ENCODE measurements at places on chromosomes 13 and 19.
A peak's percentile ranks its signal among the peaks of the same experiment; 100 is the strongest.

DNA sequence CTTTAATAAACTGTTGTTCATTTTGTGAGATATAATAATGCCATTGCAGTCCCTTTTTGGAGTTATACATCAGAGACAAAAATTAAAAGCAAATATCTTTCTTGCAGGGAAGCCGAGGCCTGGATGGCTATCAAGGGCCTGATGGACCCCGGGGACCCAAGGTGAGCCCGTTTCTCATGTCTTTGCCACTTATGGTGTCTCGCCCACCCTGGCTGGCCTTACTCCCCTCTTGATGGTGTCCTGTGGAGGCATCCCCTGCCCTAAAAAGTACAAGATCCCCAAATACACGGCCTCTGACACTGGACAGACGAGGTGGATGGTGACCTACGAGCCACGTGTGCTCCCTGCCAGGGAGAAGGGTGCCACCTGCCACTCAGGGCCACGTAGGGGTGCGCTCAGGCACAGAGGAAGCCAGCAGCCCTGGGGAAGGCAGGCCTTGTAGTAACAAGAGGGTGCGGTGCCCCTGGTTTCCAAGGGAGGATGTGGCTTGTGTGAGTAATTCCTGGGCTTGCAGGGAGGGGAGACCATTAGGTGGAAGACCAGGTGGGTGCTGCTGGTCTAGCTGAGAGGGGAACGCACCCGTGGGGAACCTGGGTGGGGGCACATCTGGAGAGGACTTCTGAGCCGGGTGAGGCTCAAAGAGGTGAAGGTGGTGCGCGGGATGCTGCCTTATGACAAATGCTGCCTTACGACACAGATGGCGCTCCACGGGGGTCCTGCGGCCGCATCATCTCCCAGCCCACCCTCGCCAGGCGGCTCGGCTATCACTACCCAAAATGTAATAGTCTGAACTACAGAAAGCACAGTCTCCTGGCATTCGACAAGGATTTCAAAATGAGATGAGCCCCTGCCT is 115.6 kb downstream of the RAB20 start:
- no peak for DNase-seq

- no peak for DNase-seq
Measured at GRCh38 chr13:77565635-77566034, 30.1 kb downstream of the SCEL start.

DNA sequence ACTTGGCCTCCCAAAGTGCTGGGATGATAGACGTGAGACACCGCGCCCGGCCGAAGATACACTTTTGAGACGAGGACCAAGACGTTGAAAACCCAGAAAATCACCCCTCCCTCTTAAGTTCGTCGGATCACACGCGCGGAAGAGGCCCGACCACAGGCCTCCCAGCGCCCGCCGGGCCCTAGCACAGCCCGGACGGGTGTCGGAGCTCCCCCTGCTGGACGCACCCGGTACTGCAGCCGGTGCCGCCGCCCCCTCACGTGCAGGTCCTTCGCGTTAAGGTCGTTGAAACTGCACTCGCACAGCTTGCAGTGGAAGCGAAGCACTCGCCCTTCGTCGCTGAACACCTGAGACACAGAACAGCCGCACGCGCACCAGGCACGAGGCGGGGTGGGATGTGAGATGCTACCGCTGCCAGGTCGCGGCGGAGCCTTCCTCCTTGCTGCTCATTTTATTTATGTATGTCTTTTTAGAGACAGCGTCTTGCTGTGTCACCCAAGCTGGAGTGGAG is 35.7 kb upstream of the MATK start:
- peak; percentile 89 for DNase-seq

GRCh38 chr19:33864311-33864850 is 67.7 kb downstream of the KCTD15 start:
- no peak for DNase-seq

GRCh38 chr13:79440958-79441528 is 35.0 kb upstream of the RBM26 start:
- DNase-seq, result no peak

DNA sequence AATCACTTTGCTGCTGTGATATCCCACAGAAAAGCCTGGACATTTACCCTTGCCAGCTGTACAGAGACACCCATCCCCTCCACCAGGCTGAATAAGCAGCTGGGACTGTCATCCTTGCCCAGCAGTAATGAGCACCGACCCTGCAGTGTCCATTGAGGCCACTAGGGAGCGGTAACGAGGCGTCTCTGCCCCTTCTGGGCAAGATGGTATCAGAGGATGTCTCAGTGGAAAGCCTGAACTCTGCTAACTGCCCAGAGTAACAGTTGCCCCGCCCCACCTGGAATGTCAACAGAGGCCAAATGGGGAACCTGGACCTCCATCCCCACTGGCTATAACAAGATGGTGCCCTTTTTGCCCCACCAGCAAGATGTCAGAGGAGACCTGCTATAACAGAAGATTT is 22.8 kb upstream of the CEACAM20 start:
- DNase-seq, result peak; percentile 19

DNA sequence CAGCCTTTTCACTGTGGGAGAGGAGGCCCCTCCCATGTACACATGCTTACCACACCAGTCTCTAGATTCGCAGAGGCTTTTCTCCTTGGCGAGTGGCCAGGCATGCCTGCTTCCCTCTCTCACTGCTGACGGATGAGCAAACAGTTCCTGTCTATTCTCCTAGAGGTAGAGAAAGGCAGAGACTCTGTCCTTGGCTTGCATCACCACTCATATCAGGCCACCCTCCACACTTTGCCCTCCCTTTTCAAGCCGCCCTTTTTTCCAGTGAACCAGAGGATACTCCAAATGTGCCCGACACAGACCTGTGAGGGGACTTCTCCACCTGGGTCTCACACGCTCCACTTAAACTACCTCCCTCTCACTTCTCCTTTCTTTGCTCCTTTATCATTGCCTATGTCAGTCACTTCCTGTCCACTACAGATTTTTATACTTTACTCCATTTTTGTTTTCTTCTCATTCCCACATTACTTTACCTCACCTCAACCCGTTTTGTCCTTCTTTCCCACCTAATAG is 284.6 kb downstream of the DNAJC15 start:
- no peak for DNase-seq

DNA sequence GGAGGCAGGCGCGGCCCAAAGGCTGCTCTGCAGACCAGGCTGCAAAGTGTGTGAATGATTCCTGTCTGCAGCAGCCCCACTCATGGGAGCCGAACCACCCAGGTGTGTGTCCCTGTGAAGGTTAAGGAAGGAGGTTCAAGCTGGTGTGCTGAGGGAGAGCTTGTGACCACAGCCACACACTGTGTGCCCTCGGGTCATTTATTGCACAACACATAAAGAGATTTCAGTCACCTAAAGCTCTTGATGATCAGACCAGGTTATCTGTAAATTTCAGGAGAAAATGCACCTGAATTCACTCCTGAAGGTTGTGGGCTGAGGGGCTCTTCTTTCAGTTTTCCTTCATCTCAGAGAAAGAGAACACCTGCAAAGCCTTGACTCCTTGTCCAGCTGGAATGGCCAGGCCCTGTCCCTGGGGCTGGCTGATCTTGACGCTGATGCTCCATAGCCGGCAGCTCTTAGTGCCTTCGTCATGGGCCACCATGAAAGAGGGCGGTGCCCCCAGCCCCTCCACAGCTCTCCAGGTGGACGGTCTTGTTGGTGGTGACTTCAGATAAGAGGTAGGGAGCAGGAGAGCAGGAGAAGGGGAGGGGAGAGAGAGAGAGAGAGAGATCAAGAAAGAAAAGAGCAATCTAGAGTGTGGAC is 110.8 kb upstream of the C1QTNF9B start:
- DNase-seq, result no peak

DNA sequence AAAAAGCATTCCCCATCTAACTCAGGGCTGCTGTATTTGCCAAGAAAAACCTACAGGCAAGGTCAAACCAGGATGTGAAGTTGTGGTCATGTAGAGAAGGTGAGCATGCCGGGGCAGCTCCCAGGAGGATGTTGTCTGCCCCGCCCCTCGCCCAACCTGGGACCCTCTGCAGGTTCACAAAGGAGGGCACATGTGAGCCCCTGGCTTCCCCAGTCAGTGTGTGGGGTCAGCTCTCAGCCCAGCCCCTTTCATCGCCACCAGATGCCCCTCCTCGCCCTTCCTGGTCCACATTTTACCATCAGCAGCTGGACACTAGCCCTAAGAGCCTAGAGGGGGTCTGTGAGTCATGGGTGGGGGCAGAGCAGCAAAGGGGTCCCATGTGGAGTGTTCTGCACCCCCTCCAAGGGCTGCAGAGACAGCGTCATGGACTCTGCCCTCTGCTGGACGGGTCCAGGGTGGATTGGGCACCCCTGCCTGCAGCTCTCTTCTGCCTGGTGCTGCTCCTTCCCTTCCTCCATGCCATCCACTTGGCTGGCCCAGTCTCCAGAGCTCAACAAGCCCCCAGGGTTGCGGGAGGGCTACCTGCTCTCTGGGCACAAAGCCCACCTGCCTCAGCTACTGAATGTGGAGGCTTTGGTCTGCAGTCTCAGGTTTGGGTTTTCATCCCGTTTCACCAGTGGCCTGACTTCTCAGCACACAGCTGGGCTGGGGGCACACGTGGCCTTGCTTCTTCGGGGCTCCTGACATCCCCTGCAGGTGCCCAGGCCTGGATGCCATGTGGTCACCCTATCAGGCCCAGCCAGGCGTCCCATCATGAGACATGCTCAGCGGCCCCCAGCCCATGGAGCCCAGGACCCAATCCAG is 3.7 kb downstream of the PLEKHF1 start:
- no peak for DNase-seq

DNA sequence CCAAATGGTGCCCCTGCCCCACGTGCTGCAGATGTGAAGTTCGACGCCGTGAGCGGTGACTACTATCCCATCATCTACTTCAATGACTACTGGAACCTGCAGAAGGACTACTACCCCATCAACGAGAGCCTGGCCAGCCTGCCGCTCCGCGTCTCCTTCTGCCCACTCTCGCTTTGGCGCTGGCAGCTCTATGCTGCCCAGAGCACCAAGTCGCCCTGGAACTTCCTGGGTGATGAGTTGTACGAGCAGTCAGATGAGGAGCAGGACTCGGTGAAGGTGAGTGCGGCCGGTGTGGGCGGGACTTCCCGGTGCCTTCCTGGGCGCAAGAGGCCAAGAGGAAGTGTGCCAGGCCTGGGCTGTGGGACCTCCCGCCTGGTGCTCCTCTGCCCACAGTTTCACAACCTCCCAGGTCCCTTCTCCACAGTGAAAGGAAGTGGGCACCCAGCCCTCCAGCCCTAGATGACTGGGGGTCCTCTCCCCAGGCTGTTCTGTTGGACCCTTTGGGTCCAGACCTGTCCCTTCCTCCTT is 14.1 kb upstream of the RELB start:
- DNase-seq, result no peak

- DNase-seq, result no peak
Measured at GRCh38 chr13:81318231-81319019, 977.5 kb upstream of the SPRY2 start.

- DNase-seq, result no peak
Measured at GRCh38 chr13:110408286-110408685, 101.2 kb downstream of the COL4A2 start.

DNA sequence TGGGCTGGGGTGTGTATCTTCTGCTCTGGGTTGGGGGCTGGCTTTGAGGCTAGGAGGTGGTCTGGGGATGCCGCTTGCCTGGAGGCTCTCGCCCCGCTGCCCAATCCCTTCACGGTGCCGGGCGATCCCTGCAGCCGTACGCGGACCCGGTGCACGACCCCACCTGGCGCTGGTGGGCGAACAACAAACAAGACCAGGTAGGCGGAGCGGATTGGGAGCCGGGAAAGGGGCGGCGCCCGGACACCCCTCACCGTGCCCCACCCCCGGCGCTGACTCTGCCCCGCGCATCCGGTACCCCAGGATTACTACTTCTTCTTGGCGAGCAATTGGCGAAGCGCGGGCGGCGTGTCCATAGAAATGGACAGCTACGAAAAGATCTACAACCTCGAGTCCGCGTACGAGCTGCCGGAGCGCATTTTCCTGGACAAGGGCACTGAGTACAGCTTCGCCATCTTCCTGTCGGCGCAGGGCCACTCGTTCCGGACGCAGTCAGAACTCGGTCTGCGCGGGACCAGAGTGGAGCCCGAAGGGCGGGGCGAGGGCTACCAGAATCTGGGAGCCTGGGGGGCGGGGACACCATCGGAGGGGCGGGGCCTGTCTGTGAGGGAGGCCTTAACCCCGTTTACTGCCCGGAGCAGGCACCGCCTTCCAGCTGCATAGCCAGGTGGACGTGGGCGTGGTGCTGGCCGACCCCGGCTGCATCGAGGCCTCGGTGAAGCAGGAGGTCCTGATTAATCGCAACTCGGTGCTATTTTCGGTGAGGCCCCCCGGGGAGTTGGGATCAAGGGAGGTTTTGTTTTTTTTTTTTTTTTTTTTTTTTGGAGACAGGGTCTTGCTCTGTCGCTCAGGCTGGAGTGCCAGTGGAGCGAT is 12.1 kb upstream of the PSMD8 start:
- DNase-seq, result peak; percentile 72
